DMS79 treated with DMSO at 0.1 percent for 48 hours (cell line): ENCODE measurements at places on chromosomes 12 and 14.

DNA sequence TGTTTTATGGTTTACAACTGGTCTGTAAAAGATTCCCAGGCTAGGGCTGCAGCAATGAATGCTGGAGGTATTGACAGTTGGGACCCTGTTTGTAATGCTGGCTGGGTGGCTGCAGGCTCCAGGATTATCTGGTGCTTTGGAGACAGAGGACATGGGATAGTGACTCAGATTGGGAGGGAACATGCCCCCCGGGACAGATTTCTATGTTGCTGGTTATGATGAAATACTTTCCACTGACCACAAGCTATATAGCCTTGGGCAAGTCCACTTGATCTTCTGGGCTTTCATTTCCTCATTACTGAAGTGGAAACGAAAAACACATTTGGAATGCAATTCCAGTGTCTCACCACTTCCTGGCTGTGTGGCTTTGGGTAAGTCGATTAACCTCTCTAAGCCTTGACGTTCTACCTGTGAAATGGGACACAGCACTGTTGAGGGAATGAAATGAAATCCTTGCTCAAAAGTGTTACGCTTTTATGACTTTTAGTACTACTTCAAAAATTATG, 6.3 kb upstream of the TPCN1 start:
- DNase-seq: no peak

- DNase-seq: peak; percentile 85
Measured at GRCh38 chr12:112121780-112122565, 3.4 kb upstream of the TRAFD1 start.

DNA sequence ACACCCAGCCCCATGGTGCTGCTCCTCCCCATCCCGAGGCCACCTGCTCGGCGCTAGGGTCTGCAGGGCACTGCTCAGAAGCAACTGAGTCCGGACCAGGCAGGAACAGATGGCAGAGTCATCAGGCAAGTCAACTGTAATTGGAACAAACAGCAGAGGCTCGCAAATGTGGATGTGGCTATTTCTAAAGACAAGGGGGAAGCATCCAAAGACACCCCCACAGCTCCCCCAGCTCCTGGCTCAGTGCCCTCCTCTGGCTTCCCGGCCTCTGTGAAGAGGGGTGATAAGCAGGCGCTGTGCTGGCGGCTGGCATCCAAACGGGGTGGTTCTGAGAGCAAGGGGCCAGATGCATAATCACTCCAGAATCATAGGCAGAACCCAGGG, 125.6 kb downstream of the PIWIL1 start:
- peak; percentile 37 for DNase-seq

DNA sequence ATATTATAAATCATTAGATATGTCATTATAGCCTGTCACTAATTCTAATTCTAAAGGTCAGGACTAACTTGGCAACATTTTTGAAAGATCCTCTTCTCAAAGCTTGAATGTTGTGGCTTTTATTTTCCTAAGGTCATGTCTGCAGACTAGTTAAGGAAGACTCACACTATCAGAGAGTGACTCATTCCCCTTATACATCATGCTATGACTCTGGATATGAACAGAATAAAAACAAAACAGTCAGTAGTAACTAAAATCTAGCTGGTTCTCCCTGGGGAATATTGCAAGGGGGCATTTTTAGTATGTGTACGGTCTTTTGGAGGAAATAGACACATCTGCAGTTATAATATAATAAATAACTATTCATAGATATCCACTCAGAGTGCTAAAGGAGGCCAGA, 170.6 kb downstream of the SLC2A13 start:
- no peak for DNase-seq

DNA sequence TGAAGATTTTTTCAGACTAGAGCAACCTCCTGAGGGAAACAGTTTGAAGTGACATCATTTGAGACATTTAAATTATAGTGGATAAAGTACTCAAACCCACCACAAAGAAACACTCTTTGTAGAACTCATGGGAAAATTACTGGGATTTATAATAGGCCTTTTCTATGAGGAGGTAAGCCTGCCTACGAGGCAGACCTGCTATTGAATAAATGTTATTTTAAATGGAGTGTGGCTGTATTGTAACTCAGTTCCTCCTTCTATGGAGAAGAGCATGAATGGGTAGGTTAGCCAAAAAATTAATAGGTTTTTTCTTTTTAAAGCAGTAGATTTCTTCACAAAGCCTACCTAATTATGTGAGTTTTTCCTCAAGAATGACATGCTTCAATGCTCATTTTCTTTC, 63.7 kb upstream of the PLEKHA5 start:
- no peak for DNase-seq

DNA sequence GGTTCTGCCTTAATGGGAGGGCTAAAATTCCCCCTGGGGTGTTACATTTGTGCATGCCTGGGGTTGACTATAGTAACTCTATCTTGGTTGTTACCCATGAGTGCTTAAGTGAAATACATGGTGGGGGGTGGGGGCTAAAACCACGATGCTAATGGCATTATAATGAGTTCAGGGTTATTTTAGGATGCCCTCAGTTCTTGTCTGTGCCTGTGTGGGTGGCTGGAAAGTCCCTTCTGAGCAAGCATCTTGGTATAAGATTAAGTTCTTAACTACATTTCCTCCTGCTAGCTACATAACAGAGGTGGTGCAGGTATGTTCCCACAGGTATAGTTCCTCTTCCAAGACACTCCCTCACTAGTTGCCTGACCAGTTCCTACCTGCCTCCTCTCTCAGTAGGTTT, 822.3 kb downstream of the LRFN5 start:
- no peak for DNase-seq

- DNase-seq: no peak
Measured at GRCh38 chr12:109581856-109582255, 8.3 kb downstream of the MVK start.

DNA sequence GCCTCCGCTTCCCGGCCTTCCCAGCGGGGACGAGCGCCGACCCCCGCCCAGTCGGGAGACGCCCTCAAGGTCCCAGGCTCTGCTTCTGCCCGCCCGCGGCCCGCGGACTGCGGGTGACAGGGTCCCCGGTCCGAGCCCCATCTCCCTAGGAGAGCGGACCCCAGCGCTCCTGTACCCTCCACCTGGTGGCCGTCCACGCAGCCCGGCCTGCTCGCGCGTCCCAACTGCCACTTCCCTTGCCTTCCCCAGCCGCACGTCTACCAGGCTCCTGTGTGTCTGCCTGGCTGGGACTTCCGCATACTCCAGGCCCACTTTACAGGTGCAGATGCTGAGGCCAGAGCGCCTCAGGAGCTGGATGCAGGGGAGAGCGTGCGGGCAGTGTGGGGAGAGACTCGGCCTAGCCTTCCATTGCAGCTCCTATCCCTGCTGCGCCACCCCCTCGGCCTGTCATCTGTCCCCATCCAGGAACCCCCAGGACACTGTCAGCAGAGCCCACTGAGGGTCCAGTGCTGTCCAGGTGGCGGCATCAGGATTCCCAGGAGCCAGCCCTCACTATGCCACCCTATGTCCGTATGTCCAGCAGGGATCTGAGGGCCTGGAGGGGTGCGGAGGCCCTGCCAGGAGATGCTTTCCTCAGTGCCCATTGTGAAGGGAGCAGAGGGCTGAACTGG, 8.0 kb upstream of the ANKRD9 start:
- no peak for DNase-seq

- peak; percentile 95 for DNase-seq
Measured at GRCh38 chr12:132429946-132430643, 59.9 kb upstream of the FBRSL1 start.

GRCh38 chr14:105325716-105326567, 11.4 kb downstream of the PACS2 start:
- no peak for DNase-seq

DNA sequence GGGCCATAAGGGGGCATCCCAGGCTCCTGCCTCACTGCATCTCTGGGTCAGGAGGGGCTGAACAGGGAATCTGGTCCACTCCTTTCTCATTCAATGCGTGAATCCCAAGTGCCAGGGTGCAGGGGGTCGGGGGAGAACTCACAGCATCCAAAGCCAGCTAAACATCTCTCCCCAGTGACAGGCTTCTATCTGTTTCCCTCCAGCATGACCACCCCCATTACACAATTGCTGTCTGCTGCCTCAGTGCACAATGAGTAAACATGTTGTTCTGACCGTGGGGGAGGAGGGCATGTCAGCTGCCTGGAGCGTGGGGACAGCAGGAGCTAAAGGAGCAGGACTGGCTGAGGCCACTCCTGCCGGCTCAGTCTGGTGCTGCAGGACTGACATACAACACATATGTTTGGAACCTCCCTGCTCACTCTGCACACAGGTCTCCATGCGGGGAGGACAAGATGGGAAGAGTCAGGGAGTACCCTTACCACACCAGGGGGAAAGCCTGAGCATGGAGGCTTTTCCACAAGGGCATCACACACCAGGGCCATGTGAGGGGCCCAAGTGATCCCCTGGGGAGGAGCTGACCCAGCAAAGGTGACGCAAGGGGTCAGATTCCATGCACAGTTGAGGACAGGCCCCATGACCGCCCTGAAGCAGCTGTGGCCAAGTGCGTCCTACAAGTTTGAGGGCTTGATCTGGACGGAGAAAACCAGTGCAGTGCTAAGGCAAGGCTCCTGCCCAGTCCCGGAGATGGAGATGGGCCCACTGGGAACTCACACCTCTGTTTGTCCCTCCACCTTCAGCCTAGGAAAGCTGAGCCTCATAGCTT, 1.4 kb downstream of the TNS2 start:
- DNase-seq: no peak

GRCh38 chr14:104296388-104297312, 158.3 kb downstream of the KIF26A start:
- DNase-seq: no peak

DNA sequence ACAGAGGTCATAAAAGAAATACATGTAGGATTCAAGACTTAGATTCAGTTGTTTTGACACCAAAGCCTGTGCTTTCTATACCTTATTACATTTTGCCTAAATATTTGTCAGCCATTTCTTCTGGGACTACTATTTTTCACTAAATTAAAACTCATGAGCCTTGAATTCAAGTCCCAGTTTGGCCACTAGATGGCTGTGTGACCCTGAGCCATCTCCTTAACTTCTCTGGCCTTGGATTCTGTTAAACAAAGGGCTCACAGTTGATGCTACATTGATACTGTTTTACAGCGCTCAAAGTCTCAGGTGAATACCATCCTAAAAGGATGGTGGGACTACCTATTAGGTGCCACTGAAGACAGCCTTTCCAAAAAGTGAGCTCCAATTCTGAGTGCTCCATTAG, 39.6 kb upstream of the CCDC198 start:
- DNase-seq: peak; percentile 40

DNA sequence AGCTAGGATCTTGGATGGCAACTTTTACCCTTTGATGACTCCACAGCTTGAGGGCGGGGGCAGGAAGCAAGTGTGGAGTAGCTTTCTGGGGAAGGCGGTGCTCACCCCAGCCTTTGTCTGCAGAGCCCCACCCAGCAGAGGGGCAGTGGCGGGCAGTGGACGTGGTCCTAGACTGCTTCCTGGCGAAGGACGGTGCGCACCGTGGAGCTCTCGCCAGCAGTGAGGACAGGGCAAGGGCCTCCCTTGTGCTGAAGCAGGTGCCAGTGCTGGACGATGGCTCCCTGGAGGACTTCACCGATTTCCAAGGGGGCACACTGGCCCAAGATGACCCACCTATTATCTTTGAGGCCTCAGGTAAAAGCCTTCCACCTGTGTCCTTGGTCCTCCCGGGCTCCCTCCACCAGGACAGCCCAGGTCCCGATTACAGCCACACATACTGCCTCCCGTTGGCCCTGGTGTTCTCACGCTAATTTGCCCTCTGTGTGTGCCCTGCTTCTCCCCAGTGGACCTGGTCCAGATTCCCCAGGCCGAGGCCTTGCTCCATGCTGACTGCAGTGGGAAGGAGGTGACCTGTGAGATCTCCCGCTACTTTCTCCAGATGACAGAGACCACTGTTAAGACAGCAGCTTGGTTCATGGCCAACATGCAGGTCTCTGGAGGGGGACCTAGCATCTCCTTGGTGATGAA, 1.2 kb downstream of the TAPBPL start:
- DNase-seq: no peak

GRCh38 chr12:23528316-23528715, 421.2 kb downstream of the SOX5 start:
- no peak for DNase-seq

- no peak for DNase-seq
Measured at GRCh38 chr14:75495882-75496281, 26.4 kb upstream of the BATF start.

DNA sequence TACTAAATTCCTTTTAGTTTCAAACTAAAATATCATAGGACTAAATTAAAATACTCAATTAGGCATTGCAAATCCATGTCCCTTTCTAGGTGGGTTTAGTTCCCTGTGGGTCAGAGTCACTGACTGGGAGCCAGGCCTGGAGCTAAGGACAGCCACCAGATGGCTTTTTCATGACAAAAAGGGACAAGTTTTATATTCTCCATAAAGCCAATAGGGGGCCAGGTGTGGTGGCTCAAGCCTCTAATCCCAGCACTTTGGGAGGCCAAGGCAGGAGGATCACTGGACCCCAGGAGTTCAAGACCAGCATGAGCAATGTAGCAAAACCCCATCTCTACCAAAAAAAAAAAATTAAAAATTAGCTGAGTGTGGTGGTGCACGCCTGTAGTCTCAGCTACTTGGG, 35.4 kb upstream of the EIF5 start:
- no peak for DNase-seq

DNA sequence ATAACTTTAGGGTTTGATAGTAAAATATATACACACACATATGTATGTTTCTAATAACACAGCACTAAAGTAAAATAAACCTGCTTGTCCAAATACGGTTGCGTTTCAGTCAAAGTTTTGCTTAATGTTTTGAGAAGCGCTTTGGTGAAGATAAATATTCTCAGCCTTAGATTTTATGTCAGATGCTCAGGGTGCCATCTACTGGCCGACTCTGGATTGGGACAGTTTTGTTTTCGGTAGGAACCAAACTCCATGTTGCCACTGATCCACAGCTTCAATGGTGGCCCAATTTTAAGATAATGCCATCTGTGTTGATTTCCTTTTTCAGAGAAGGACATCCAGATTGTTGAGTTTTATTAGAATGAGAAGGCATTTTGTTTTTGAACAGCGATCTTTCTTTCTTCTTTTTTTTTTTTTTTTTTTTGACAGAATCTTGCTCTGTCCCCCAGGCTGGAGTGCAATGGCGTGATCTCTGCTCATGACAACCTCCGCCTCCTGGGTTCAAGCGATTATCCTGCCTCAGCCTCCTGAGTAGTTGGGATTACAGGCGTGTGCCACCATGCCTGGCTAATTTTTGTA, 43.1 kb downstream of the LLPH start:
- DNase-seq: peak; percentile 3

DNA sequence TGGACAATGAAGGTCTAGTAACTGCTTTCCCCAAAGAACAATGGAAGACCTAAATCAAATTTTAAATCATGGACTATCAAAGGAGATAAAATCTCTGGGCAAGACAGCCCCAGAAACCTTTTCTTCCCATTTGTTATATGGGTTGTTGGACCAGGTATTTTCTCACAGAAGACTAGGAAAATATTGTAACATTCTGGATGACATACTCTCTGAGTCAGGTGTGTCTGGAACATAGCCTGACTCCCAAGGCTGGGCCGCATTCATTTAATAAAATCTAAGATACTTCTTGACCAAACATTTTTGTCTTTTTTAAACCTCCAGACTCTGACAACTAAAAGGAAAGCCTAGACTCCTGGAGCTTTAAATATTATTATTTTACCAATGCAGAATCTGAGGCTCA, 87.9 kb downstream of the ATP23 start:
- DNase-seq: no peak

- no peak for DNase-seq
Measured at GRCh38 chr12:8701046-8701660, 3.4 kb downstream of the RIMKLB start.
